ENCODE measurements at places on chromosomes 3 and 15.

DNA sequence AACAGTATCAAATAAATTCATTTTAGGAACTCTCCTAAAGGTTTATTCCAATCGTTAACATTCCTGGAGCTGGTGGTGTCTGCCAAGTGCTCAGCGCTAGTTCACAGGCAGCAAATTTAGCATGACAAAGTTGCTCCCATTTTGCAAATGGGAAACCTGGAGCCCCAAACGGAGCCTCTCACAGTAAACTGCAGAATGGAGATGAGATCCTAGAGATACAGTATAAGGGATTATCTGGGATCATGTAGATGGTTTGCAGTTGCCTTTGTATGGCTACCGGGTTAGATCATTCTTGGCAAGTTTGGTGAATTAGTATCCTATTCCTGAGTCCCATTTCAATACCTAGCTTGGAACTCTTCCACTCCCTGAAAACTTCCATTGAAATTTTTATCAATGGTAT lies 173.7 kb downstream of the CDIN1 start:
- no peak for DNase-seq

DNA sequence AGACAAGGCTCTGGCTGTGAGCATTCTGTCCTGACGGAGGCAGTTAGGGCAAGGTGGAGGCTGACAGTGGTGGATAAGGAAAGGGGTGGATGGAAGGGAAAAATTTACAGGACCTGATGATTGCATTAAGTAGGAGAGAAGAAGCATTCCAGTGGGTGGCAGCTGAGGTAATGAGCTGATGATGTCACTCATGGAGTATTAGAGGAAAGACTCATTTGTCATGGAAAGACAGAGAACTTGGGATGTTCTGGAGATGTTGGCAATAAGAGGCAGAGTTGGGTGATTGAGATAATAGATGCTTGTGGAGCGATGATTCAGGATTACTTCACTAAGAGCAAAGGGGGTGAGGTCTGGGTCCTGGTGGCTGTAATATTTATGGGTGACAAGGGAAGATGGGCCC lies 63.6 kb upstream of the SCN5A start:
- DNase-seq, result no peak

DNA sequence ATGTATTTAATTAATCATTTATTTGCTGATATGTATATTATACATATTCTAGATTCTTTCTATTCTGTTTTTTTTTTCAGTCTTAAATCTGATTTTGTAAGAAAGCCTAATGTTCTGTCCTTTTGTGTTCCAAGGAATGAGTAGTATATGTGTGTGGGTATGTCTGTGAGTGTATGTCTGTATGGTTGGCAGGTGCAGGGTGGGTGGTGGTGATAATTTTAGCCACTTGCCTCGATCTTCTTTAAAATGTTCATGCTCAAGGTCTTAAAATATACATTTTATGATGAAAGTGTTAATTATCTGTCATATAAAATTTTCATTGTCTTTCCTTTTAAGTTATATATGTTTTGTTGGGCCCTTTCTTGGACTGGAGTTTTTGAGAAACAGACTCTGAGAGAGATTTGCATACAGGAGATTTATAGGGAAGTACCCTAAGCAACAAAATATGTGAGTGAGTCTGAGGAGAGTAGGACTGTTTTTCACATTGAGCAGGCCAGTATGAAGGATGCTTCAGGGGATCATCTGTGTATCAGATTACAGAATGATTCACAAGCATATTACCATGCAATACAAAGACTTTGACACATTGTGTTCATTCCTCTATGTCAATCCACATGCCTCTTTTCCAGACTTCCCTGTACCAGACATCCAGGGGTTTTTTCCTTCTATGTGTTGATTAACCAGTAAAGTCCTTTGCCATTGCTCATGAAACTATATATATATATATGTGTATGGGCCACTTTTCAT lies 211.0 kb upstream of the DPPA4 start:
- no peak for DNase-seq

DNA sequence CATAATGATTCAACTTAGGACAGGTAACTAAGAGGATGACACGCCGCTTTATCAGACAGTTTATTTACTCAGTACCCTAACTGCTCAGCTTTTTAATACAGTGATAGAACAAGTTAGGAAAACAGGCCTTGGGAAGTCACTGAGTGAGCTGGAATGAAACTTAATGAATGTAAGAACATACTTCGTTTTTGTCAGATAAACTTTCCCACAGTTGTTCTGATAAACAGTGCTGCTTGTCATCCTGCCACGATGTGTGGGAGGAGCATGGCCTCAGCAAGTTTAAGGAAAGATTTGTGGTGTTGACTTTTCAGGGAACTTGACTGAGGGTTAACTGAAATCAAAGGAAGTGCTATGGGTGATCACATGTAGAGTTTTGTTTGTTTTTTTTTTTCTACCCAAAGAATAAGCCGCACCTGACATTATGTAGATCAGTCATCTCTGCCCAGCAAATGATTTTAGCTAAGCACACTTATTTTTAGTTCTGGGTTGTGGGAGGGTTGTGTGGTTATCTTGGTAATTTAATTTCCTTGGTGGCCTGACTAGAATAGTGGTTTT lies 5.6 kb upstream of the P2RY14 start:
- DNase-seq, result no peak

GRCh38 chr3:10907262-10907661 lies 85.3 kb upstream of the SLC6A1 start:
- DNase-seq, result no peak

DNA sequence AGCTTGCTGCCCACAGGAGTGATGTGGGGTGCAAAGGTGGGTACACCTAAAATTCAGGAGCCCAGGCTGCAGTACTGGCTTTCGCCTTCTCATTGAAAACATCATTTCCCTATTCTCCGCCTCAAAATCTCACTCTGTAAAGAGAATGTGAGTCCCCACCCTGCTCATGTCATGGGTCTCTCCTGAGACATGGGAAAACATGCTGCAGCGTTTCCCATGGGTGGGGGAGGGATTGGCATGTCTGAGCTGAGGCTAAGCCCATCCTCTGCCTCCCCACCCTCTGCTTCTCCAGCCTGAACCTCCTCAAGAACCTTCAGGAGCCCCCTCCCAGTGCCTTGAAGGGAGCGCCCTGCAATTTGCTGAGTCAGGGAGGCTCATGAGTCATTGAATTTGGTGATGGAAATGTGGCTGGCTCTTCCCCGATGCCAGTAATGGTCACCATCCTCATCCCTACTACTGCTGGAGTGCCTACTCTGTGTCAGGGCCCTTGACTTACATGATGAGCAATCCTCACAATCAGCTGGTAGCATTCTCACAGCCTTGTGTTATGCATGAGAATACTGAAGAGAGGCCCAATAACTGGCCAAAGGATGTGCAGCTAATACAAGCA lies 28.8 kb downstream of the WNT5A start:
- no peak for DNase-seq

DNA sequence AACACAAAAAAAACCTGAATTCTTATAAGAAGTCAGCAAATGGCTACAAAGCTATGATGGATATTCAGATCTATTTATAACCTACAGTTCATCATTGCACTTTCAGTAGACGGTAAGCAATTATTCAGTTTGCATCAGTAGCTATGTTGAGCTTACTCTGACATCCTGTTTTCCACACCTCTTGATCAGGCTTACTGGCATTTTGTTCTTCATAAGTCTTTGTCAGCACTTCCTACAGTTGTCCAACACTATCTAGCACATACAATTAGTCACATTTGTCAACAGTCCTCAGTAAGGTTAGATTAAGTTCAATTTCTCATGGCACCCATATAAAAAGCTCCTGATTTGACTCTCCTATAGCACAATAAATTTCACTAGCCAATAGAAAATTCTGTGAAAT lies 71.2 kb upstream of the ST3GAL6 start:
- DNase-seq, result no peak

- DNase-seq, result no peak
Measured at GRCh38 chr3:149547954-149548668, 73.6 kb downstream of the TM4SF4 start.

GRCh38 chr3:103963599-103963998 lies 1403.1 kb upstream of the ALCAM start:
- DNase-seq, result no peak

- DNase-seq, result no peak
Measured at GRCh38 chr15:63362885-63363284, 18.8 kb downstream of the CA12 start.

DNA sequence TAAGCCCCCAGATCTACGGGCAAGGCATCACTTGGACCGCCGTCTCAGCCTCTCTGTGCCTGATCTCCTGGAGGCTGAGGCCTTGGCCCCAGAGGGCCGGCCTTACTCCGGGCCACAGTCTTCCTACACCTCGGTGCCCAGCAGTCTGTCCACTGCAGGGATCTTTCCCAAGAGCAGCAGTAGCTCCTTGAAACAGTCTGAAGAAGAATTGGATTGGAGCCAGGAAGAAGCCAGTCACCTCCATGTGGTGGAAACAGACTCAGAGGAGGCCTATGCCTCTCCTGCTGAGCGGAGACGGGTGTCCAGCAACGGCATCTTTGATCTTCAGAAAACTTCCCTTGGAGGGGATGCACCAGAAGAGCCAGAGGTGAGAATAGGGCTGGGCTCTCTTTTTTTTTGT lies 67.0 kb downstream of the MCTP2 start:
- DNase-seq, result no peak

- DNase-seq, result no peak
Measured at GRCh38 chr3:177096615-177097014, 100.7 kb downstream of the TBL1XR1 start.

DNA sequence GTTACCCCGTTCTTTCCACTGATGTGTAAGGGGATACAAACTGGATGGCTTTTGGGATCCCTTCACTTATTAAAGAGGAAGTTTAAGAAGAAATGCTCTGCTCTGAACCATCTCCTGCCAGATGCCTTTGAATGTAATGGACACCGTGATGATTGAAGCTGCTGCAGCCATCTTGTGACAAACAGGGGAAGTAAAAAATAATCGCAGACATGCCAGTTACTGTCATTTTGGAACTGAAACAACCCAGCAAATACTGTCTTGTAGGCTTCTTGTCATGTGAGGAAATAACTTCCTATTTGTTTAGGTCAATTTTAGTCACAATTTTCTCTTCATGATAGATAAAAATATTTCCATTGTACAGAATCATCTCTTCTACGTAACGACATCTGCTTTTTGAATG lies 224.0 kb downstream of the CHL1 start:
- DNase-seq, result no peak

DNA sequence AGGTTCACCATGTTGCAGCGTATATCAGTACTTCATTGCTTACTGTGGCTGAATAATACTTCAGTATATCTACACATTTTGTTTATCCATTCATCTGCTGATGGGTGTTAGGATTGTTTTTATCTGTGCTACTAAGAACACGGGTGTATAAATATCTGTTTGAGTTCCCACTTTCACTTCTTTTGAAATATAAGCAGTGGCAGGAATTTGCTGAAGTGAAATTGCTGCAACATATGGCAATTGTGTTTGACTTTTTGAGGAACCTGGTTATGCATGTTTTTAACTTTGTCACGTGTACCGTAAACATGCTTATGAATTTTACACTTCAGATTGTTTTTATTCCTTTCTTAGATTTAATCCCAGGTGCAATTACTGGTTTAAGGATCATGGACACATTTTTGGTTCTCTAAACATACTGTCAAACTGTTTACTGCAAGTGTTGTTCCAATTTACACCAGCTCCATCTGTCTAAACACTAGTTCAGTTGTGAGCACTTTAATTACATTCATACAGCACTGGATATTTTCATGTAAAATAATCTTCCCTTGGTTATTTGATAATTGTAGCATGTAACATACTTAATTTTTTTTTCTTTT lies 23.1 kb downstream of the TRAK1 start:
- no peak for DNase-seq

- no peak for DNase-seq
Measured at GRCh38 chr3:27553886-27554540, 69.8 kb upstream of the SLC4A7 start.

DNA sequence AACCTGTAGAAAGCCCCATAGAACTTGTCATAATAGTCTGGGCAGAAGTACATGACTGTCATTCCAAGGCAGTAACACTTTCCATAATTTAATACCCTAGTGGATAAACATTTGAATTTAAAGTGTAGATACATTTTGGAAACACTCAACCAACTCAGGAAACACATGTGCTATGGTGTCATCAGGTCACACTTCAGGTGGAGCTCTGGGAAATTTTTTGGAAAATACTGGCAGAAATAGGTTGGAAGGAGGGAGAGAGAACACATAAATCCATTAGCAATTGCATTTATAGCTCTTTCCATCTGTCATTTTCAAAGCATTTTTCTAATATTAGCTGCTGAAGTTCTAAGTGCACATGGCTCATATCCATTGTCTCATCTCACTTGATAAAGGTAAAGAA lies 135.7 kb downstream of the MEIS2 start:
- DNase-seq, result no peak

DNA sequence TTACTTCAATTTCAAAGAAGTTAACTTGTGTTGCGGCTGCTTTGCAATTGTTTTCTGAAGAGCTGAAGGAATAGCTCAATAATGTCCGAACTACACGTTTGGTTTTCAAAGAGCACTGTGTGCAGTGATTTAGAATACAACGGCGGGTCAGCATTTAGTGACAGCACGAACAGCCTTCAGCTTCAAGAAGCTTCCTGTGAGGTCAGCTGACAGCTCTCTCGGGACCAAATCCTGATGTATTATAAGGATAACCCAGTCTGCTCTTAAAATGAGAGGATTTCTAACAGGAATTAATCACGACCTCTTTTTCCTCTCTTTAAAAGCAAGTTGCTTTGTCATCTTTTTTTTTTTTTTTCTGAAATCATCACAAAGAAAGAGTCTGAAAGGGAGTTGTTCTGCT lies 97.9 kb upstream of the UNC13C start:
- DNase-seq, result no peak

DNA sequence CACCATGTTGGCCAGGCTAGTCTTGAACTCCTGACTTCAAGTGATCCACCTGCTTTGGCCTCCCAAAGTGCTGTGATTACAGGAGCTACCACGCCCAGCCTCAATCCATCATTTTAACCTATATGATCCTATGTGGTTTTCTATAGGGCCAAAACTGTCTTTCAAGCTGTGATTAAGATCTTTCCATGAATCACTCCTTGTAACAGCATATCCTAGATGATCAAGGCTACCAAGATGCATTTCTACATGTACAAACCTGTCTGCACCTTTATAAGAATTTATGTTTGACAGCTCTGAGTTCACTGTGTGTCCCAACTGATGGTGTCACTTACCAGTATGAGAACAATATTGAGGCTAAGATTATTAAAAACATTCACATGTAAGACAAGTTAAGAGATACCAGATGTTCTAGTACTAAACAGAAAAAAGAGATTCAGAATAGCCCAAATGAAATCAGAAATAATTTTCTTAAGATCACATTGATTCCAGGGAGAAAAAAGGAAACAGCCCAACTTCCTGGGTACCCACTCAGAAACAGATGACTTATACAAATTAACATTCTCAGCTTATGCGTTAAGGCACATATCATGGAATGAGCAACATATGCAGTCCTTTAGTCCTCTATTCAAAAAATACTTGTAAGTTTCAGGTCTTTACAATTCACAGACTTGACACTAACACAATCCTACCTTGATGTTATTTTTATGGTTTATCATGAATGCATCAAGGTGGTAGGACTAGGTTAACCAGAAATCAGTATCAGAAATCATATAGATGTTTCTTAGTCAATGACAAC lies 24.8 kb upstream of the PPIB start:
- no peak for DNase-seq
